Small intestine (tissue), 16 donors: ENCODE measurements at places on chromosomes 5 and 9. TPM values are rescaled to one million over a fixed set of nuclear protein-coding genes. Genes with fewer than 3 reads are reported as not detected.

CAVIN4 gene
- polyA plus RNA-seq: not detected

PRLR gene
- 1.4 TPM for polyA plus RNA-seq

DNA sequence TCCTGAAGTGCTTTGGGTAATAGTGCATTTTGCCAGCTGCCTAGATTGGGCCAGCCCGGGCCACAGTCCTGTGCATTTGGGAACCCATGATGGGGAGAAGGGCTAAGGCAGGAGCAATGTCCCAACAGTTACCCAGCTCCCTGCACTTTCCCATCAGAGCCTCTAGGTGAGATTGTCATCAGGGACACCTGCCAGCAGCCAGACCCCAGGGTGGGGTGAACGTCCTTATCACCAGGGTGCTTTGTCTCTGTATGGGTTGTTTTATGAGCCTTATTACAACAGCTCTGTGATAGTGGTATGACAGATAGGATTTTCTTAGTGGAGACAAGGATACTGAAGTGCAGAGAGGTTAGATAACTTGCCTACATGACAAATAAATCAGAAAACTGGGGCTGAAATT is 365.7 kb downstream of the OSTF1 start:
- no peak overlapping the region for H3K4me3 ChIP-seq
- H3K36me3 ChIP-seq: no peaks in the 10 kb centered on the region
- no peaks in the 10 kb centered on the region for H3K4me1 ChIP-seq
- H3K27ac ChIP-seq: no peak overlapping the region

KIF24 gene
- 1.5 TPM for polyA plus RNA-seq

GRCh38 chr5:88119535-88120125 is 149.0 kb downstream of the TMEM161B start:
- H3K4me3 ChIP-seq: no peak overlapping the region
- DNase-seq: no peak
- no peaks in the 10 kb centered on the region for H3K36me3 ChIP-seq
- no peak overlapping the region for H3K27ac ChIP-seq

DNA sequence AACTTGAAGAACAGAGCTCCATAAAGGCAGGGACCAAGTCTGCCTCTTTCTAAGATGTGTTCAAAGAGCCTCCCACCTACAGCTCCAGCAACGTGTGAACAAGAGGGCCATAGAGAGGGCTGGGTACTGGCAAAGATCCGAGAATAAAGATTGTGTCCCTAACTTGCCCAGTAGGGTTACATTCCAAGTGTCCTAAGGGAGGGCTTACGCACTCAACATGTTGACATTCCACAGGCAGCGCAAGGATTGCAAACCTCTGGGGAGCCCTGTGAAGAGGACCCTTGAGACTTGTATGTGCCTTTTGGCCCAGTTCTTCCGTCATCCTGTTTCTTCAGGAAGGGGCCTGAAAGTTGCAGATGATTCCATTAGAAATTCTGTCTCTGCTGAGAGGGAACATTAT is 48.2 kb upstream of the ENTREP1 start:
- H3K4me3 ChIP-seq: no peak overlapping the region
- DNase-seq: no peak
- H3K36me3 ChIP-seq: no peaks in the 10 kb centered on the region
- no peaks in the 10 kb centered on the region for H3K27me3 ChIP-seq
